ENCODE measurements at places on chromosomes 7 and 10.

DNA sequence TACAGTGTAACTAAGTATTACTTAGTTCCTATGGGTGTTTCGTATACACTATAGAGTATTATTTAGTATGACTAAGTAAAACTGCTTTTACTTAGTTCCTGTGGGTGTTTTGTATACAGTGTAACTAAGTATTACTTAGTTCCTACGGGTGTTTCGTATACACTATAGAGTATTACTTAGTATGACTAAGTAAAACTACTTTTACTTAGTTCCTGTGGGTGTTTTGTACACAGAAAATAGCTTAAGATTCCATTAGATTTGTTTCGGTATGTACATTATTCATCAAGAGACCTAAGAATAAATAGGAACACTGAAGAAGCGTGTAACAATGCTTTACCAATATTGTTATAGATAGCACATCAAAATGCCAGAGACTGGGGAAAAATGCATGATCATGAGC is 25.0 kb downstream of the IGF2BP3 start:
- no peak for DNase-seq

- DNase-seq = peak; percentile 100
Observed at GRCh38 chr10:33134011-33134751, 176.2 kb upstream of the ITGB1 start.

DNA sequence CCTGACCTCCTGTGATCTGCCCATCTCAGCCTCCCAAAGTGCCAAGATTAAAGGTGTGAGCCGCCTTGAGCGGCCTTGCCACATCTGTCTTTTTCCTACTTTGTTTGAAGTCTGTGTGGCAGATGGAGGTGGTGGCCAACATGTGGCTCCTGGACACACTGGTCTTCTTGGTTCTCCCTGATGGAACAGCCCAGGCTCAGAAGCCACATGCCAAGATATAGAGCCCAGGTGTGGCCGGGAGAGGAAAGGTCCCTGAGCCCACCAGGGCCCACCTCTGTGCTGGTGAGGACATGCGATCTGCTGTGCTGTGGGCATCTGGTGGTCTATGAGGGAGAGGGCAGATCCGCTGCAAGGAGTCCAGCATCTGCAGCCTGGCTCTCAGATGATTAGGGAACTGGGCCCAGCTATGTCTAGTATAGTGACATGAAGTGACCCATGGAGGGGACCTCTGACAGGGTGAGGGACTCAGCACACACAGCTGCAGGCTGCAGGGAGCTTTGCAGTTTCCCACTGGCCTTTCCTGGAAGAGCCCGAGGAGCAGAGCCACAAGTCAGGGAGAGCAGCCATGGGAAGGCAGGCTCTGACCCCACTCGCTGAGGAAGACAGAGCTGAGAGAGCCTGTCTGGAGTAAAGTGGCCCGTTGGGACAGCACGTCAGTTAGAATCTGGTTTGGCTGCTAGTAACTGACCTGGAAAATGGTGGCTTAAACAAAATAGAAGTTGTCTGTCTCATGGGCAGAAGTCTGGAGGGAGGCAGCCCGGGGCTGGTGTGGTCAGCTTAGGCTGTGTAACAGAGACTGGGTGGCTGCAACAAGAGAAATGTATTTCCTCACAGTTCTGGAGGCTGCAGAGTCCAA is 25.9 kb downstream of the ADCY1 start:
- DNase-seq = no peak

DNA sequence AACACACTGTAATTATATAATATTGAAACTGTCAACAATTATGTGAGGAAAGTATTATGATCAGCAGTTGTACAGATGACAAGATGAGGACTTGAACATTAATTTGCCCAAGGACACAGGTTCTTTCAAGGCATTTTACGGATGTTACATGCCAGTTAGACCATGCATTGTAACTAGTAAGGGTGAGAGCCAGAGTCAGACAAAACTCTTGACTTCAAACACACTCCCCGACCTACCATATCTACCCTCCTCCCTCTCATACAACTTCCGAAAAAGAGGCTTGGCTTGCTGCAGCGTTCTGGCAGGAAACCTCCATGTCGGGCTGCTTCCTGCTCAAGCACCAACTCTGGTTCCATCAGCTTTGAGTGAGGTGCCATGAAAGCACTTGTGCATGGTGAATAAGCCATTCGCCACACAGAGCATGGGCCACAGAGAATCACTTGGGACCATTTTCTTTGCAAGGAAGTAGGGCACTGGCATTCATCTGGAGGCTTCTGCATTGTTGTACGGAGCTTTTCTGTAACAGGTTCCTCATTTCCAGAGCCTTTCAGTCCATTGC is 53.2 kb downstream of the FOXI2 start:
- DNase-seq = no peak

GRCh38 chr7:92158660-92159575 is 20.0 kb downstream of the LRRD1 start:
- peak; percentile 18 for DNase-seq

DNA sequence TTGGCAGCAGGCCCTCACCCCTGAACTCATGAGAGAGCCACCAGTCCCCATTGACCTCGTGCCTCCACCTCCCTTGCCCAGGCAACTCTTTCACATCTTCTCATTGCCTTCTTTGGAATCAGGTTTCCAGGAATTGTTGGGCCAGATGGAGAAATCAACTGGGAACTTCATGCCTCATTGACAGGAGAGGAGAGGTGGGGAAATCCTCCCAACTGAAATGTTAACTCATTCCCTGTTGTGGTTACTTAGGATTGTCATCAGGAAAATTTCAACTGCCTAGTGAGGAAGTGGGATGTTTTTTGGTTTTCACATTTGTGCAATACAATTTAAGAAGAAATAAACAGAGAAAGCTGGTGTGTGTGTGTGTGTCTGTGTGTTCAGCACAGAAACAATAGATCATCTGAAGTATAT is 106.6 kb upstream of the INHBA start:
- peak; percentile 10 for DNase-seq

- peak; percentile 98 for DNase-seq
Observed at GRCh38 chr10:3763852-3764625, 21.0 kb downstream of the KLF6 start.

DNA sequence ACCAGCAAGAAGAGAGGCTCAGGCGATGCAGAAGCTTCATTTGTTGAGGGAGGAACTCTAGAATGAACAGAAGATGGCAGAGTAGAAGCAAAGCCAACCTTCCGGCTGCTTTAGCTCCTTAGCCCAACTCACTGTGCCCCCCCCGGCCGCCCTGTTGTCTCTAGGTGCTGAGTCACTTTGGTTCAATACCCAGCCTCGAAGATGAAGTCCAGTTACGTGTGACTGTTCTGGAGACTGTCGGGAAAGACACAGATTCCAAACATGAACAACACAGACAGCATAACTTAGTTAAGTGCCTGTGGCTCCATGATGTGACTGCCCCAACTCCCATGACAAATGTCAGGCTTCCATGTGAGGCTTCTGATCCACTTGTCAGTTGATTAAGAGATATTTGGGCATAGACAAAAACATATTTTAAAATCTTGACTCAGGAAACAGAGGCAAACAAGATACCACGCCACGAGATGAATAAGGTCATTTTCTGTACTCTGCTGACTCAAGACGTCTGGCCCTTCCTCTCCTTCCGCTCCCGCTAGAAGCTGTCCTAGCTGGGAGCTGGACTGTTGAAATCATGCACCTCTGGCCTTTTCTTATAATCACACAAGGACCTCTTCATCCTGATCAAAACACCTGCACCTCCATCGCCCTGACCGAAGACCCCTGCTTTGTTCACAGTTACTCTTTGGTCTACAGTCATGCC is 199.3 kb downstream of the FRMD4A start:
- no peak for DNase-seq

GRCh38 chr10:126647116-126647515 is 23.4 kb downstream of the C10orf90 start:
- DNase-seq = no peak

DNA sequence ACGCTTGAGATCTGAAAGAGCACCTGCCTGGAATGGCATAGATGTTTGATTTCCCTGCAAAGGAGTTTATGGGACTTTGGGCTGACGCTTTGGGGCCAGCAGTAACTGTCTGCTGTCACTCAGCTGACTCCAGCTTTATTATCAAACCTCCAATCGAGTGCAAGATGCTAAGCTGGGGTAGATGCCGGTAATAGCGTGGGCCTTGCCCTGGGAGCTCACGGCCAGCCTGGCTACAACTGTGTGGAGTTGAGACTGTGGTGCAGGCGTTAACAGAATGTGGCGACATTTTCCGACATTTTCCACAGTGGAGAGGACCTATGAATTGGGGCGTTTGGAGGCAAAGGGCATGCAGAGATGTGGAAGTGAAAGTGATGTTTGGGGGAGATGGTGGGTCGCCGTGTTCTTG is 1.3 kb downstream of the CHST12 start:
- DNase-seq = no peak

DNA sequence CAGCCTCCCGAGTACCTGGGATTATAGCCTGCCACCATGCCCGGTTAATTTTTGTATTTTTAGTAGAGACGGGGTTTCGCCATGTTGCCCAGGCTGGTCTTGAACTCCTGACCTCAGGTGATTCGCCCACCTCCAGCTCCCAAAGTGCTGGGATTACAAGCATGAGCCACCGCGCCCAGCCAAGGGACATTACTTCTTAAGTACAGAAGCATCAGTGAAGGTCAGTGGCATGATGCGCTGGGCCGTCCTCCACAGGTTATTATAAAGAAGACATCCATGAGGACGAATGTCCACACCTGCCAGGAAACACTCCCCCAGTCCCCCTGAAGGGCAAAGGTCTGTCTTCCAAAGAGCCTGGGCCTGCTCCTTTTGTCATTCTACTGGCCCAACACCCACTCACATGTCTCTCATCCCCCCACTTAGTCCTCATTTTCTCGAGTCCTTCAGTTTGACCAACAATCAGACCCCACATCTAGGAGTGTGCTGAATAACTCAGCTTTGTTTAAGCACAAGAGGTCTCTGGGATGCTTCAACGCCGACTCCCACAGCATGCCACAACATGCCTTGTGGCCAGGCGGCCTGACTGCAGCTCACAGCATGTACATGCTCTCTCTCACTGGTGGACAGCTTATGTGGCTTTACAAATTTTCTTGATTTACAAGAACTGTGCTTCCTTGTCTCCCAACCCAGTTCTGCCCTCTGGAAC is 73.0 kb downstream of the CTBP2 start:
- DNase-seq = peak; percentile 91

DNA sequence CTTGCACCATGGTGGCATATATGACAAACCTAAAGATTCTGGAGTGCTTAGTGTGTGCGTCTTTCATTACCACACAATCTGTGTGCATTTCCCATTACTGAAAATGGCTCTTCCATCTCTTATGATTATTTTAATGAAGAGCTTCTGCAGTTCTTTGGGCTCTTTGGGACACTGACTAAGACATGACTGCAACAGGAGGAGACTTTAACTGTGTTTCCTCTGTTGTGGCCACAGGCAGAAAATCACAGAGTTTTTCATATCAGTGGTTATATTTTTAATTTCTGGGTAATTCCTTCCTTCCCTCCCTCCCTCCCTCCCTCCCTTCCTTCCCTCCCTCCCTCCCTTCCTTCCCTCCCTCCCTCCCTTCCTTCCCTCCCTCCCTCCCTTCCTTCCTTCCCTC is 58.1 kb downstream of the WNT2 start:
- DNase-seq = no peak

GRCh38 chr7:126501617-126502016 is 751.1 kb downstream of the GRM8 start:
- peak; percentile 29 for DNase-seq

- no peak for DNase-seq
Observed at GRCh38 chr7:25527665-25528170, 299.4 kb upstream of the NPVF start.

DNA sequence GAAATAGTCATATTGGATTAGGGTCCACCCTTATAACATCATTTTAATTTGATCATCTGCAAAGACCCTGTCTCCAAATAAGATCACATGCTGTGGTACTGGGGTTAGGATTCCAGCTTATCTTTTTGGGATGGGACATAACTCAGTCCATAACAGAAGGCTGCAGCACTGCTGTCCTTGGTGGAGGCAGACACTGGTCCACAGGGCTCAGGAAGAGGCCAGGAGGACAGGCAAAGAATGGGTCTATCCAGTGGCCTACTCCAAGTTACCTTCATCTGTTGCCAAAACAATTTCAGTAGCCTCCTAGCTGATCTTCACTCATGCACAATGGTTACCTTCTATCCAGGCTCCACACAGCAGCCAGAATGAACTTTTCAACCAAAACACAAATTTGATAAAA is 387.0 kb downstream of the GRID1 start:
- no peak for DNase-seq

- DNase-seq = peak; percentile 38
Observed at GRCh38 chr10:45425621-45426563, 51.9 kb downstream of the ALOX5 start.

GRCh38 chr7:70720191-70720873 is 411.6 kb upstream of the GALNT17 start:
- no peak for DNase-seq

- no peak for DNase-seq
Observed at GRCh38 chr10:2476812-2477553, 590.4 kb upstream of the PFKP start.

DNA sequence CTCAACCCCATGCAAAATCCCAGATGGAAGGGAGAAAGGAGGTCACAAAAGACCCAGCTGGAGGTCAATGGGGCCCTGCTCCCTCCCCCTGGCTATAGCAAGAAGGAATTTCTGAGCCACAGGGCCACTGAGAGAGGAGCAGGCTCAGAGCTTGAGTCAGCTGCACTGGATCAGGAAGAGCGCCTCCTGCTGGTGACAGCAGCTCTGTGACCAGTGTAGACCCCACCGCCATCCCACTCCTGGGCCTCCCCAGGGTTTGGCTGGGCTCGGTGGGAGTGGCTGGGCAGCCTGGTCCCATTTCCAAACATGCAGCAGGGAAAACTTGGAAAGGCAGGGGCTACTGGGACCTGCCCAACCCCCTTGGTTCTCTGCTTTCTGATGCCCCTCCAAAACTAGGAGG is 31.5 kb upstream of the PRLHR start:
- no peak for DNase-seq

DNA sequence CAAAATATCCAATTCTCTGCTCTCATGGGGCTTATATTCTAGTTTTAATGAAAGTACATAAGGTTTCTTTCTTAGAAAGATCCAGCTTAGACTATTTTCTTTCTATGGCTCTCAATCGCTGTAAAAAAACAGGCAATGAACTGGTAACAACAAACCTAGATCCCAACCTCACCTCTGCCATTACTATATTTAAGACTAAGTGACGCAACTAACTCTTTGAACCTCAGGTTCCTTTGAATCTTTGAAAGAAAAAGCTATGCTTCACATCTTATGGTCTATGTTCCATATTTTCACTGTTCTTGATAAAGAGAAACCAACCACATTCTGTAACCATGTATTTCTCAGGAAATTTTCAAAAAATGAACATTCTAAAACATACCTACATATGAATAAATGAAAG is 88.5 kb downstream of the ELAPOR2 start:
- DNase-seq = no peak

GRCh38 chr7:71679480-71679879 is 547.5 kb downstream of the GALNT17 start:
- DNase-seq = no peak

DNA sequence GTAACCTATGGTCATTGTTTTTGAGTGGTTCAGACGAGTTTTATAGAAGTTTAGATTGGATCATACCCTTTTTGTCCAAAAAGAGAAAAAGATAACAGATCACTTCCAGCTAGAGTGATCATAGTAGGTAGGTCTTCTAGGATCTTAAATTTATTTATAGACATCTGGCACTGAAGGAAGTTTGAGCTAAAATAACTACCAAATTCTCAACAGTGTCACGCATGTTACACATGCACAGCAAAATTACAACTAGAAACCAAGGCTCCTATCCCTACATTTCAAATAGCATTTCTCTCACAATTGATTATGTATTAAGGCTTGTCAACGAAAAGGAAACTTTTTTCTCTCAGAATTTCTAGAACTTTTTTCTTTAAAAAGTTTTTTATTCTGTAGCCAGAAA is 2.3 kb downstream of the CALU start:
- no peak for DNase-seq

- peak; percentile 96 for DNase-seq
Observed at GRCh38 chr10:27390681-27391080, 113.4 kb upstream of the RAB18 start.

Measured in epithelial cell of esophagus (primary cell).